Stimulated activated CD8-positive, alpha-beta memory T cell treated with anti-CD3 and anti-CD28 coated beads, Interleukin-15, amount 100 ng/mL, for 4 hours (primary cell): ENCODE measurements at places on chromosomes 12 and 14.
A peak's percentile ranks its signal among the peaks of the same experiment; 100 is the strongest.

DNA sequence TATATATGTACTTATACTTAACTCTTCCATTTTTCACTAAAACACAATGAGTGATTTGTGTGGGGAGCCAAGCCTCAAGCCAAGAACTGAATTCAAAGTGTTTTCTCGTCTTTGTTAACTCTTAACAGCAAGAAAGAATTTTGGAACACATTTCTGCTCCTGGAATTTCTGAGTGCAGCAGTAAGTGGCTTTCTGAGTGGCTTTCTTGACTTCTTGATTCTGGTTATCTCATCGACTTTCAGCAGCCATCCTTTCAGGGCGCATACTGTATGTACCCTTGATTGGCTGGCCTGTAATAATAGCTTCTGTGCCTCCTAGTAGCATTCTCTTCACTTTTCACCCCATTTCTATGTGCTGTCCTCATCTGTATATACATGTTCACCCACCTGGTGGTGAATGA, 157.4 kb downstream of the FBXL14 start:
- no peak for DNase-seq

DNA sequence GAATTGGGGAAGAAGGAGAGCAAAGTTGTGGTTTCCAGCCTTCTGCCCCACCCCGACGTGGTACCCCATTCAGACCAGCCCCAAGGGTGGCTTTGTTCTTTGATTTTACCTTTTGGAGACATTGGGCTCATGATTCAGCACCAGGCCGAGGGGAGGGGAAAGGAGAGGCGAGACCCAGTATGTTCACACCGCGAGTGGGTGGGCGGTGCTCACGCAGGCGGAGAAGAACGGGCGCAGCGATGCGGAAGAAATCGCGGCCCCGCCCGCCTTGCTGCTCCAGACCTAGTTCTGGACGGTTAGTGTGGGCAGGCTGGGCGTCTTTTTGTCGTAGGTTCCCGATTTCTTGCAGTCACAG, 963 bp downstream of the ATL1 start:
- DNase-seq, result peak; percentile 51

DNA sequence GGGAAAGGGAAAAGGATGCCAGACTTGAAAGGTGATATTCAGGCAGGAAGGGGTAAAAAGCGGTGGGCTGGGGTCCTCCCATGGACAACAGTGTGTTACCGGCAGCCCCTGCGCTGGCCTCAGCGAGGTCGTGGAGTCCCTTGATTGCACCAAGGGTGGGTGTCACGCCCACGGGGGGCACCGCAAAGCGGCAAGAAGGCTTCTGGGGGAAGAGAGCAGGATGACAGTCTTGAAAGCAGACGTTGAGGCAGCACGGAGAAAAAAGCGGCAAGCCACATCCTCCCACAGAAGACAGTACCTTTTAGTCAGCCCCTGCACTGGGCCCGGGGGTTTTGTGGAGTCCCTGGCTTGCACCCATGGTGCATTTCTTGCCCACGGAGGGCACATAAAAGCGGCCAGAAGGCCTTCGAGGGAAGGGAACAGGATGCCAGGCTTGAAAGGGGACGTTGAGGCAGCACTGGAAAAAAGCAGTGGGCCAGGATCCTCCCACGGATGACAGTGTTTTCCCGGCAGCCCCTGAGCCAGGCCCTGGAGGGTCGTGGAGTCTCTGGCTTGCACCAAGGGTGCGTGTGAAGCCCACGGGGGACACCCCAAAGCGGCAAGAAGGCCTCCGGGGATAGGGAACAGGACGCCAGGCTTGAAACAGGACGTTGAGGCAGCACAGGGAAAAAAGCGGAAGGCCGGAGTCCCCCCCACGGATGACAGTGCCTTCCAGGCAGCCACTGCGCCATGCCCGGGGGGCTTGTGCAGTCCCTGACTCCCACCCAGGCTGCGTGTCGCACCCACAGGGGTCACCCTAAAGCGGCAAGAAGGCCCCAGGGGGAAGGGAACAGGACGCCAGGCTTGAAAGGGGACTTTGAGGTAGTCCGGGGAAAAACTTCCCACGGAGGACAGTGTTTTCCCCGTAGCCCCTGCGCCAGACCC, 162.2 kb upstream of the ALG10B start:
- no peak for DNase-seq

- no peak for DNase-seq
Observed at GRCh38 chr12:98908866-98909265, 263.8 kb downstream of the APAF1 start.

GRCh38 chr12:93514853-93515252, 47.5 kb downstream of the MRPL42 start:
- DNase-seq, result no peak

GRCh38 chr14:54768501-54769129, 134.0 kb downstream of the GCH1 start:
- no peak for DNase-seq

DNA sequence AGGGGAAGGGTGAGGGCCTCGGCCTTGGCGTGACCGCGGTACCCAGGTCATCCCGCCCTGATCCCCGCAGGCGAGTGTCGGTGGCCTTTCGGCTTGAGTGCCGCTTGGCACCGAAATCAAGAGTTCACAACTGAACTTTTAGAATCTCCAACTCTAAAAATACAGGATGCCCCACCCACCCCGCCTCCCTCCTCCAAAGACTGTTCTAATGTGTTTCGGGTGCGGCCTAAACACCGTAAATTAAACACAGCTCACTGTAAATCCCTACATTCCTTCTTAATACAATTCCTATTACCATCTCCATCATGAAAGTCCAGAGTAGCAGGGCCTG, 11.4 kb downstream of the SCNN1A start:
- DNase-seq, result no peak

DNA sequence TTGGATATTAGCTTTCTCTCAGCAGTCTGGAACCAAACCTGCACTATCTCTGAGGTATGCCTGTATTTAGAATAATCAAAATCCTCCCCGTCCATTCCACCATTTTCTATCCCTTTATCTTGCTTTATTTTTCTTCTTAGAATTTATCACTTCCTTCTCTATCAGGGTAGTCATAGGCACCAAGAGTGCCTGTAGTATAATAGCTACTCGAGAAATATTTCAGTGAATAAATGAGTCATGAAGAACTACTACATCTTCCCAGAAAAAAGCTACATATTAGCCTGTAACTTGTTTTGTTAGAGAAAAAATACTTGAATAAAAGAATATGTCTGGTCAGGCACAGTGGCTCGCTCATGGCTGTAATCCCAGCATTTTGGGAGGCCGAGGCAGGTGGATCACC, 4.3 kb downstream of the SLC2A14 start:
- DNase-seq, result no peak

DNA sequence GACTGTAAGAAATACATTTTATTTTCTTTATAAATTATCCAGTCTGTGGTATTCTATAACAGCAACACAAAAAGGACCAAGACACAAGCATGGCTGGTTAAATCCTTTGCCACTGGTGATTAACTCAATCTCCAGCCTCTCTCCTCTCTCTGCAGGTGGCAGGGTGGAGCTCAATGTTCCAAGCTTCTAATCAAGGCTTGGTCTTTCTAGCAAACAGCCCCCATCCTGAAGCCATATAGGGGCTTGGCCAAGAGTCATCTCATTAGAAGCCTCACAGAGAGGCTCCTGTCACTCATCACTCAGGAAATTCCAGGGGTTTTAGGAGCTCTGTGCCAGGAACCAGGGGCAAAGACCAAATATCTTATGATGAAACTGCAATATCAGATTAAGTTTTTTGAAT, 12.0 kb downstream of the C12orf75 start:
- no peak for DNase-seq

DNA sequence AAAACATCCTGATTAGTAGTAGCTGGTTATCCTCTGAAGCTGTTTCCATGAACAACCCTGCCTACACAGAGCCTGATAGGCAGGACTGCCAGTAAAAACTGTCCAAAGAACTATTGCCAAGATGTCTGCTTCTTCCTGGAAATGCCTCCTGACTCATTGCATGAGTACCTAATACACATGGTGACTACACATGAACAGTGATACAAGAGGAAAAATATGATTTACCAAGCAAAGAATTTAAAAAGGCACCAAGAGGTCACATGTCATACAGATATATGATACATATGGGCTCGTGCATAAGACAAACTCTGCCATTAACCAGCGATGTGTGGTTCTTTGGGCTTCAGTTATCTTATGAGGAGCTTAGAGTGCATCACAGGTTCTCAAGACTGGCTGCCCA, 552.3 kb downstream of the SLC16A7 start:
- DNase-seq, result no peak

DNA sequence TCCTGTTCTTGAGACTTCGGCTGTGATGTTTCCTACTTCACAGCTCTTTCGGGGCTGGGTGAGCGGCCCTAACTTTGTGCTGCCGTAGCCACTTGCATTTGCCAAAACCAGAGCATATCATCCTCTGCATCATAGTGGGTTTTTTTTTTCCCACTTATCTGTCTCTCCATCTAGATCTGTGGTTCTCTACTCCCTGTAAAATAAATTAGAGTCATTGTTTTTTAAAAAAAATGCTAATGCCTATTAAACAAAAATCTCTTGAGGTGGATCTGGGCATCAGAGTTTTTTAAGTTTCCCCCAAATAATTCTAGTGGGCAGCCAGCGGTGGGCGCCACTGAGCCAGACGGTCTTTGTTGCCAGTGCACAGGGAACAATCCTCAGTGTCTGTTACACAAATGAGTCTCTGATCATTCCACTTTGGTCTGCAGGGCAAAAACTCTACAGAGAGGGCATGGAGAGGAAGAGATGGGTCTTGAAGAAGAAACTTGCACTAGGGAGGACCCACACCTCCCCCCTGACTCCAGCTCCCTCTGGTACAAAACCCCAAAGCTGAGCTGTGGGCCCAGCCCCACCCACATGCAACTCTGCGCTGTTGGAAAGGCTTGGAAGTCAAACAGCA, 62.4 kb upstream of the BCL2L14 start:
- no peak for DNase-seq

DNA sequence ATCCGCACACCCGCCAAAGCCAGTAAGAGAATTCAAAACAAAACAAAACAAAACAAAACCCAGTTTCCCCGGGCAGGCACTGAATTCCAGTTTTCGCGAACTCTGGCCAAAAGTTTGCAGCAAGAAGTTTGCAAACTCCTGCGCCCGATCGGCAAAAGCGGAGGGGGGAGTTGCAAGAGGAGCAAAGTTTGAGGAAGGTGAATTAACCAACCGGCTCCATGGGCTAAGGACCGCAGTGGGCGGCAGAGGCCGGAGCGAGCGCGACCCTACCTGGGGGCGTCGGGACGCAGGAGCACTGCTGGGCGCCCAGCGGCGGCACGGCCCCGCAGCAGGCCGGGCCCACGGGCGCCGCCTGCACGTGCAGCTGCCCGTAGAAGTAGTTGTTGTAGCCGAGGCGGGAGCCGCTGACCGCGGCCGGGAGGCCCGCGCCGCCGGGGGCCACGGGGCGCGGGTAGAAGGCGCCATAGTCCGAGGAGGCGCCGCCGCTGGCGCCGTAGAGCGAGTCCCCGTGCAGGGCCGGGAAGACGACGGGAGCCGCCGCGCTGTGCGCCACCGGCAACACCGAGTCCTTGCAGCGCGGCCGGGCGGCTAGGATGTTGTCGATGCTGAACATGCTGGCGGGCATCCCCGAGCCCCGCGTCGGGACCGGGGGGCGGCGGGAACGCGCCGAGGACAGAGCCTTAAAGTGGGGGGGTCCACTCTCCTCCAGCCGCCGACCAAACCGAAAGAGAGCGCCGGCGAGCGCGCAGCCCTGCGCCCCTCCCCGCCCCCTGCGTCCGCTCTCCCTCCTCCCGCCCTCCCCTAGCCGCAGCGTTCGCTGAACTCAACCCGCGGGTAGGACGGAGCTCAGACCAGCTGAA, at the start of gene GSC:
TSS of gene GSC (minus strand) at position 723 of the 860 bp plus-strand sequence. CDS start at position 625, 98 bp downstream.
- DNase-seq, result no peak

DNA sequence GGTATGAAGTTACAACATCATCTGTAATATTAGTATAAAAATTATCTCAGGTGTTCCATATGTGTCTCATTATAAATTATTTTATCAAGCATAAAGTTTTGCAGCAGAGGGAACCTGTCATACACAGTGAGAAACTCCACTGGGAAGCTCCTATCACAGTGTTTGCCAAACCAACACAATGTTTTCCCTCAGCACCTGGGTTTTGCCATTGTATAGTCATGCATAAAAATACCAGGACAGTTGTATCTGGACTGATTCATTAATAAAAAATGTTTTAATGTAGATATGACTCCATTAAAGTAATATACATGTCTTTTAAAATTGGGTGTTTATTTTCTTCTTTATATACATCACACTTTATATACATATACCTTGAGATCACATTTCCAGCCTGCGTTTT, 56.6 kb downstream of the METTL25 start:
- no peak for DNase-seq

DNA sequence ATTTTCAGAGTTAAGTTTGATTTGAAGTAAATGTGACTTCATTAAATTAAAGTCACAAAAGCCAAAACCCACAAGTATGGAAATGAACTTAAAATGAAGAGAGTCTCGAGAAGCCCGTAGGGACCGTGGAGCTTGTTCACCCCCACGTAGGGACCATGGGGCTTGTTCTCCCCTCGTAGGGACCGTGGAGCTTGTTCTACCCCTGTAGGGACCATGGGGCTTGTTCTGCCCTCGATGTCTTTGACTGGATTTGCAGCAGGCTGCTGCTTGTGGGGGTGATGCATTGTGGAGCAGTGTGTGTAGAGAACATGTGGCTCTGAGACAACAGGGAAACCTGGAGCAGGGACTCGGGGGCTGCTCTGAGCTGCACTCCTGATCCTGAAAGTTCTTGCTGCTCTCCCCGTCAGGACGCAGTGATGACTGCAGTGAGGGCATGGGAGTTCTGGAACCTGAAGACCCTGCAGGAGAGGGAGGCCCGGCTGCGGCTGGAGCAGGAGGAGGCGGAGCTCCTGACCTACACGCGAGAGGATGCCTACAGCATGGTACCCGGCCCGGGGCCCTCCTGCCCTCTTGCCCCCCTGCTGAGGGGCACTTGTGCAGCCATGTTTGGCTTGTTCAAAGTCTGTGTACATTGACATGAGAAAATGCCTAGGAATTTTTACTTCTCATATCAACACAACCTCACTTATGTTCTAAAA, 94.2 kb downstream of the EP400 start:
- no peak for DNase-seq

DNA sequence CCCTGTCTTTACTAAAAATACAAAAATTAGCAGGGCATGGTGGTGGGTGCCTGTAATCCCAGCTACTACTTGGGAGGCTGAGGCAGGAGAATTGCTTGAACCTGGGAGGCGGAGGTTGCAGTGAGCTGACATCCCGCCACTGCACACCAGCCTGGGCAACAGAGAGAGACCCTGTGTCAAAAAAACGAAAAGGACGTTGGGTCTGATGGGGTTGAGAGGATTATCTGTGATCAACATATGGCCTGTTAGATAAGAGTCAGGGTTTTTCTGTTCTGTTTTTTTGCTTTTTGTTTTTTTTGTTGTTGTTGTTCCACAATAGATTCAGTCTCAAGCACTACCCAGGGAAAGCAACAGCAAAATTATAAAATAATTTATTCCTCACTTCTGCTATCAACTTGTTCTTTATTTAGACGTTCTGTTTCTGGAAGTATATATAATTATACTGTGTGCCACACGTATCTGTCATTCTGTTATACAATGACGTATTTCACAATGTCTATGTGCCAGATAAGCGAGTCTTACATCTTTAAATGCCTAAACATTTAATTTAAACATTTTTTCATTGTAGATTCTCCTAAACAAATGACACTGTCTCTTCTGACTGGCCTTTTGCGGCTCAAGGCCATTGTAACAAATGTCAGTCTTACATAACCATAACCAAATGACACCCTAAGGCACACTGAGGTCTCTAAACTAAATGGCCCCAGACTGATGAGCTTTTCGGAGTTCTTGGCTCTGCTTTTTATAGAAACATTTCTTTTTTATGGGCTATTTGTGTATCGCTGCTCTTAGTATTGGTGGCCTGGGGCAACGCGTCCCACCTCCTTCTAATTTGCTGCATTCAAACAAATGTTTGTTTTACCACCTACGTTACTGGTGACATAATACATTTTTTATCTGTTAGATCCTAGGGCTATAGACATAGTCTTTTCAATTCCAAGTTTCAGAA, 7.2 kb upstream of the P2RX4 start:
- DNase-seq, result no peak

GRCh38 chr12:62933602-62934238, 1.2 kb downstream of the PPM1H start:
- DNase-seq, result no peak
